HFFc6 (cell line): ENCODE measurements at places on chromosomes 16 and 17. TPM values are rescaled to one million over a fixed set of nuclear protein-coding genes. Genes with fewer than 3 reads are reported as not detected.

Gene HID1
- total RNA-seq, result 0.31 to 0.74 TPM (median 0.41 TPM) in 3 replicates

Gene HOXB6
- total RNA-seq, result not detected in 2 replicates

Gene AIPL1
- total RNA-seq, result not detected in 3 replicates

Gene ST6GALNAC1
- total RNA-seq, result not detected in 3 replicates

Gene TMEM204
- total RNA-seq, result 17.5 to 28.5 TPM (median 27.7 TPM) in 3 replicates

DNA sequence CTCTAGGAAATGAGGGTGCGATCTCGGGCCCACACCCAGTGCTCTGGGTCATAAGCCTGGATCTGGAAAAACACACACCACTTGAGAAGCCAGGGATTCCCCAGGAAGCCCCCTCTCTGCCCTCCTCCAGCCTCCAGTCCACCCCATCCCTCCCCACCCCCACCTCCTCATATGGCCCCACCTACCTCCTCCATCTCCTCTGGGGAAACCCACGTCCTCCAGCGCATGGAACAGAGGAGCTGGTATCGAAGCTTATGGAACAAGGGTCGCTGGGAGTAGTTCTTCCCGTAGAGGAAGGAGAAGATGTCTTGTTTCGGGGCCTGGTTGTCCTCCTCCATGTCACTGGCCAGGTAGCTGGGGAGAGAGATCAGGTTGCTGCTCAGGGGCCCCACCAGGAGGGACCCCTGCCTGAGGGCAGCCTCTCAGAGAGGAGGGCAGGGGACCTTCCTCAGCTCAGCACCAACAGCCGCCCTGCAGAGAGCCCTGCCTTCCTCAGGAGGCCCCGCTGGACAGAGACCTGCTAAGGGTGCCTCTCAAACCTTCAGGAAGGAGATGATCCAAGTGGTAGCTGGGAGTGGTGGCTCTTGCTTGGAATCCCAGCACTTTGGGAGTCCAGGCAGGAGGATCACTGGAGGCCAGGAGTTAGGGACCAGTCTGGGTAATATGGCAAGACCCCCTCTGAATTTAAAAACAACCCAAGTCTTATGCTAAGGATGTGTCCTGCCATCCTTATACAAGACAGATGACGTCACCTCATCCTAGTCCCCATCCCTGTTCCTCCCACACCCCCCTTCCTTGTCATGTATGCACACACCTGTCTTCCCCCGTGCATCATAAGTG lies 5.0 kb downstream of the SPDYE4 start:
- no peak overlapping the region for H3K27ac ChIP-seq
- DNase-seq, result no peak
- H3K27me3 ChIP-seq, result peaks cover 22% of the 10 kb centered on the region
- H3K36me3 ChIP-seq, result no peaks in the 10 kb centered on the region
- no peaks in the 10 kb centered on the region for H3K4me1 ChIP-seq

GRCh38 chr17:11302401-11303186 lies 61.6 kb downstream of the SHISA6 start:
- no peaks in the 10 kb centered on the region for H3K4me1 ChIP-seq
- H3K27me3 ChIP-seq, result no peaks in the 10 kb centered on the region; the same call in none of the 2 replicates
- H3K36me3 ChIP-seq, result peaks cover 8% of the 10 kb centered on the region; the same call in 1 of the 2 replicates

GRCh38 chr16:85898521-85899442 lies at the start of gene IRF8:
Gene IRF8 (plus strand): TSS chr16:85899162. CDS start chr16:85903016, 3,854 bp downstream.
- H3K27ac ChIP-seq, result no peak within 1 kb of the TSS
- no peak within 1 kb of the TSS for H3K4me3 ChIP-seq
- no peaks in the 10 kb centered on the region for H3K4me1 ChIP-seq
- no peak for DNase-seq

DNA sequence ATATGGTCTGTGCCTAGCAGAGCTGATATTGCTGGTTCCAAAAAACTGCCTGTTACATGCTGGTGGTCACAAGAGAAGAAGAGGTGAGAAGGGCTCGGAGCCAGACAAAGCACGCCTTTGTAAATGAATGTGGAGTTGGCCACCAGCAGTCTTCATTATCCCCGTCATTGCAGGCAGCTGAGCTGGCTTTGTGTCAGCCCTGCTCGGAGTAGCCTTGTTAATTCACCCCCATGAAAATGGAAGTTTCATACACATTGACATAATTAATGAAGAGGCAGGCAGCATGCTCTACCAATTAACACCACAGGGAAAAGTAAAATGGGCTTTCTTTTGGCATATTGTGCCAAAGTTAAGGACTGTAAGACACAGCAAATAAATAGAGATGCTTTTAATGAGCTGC lies 113.7 kb upstream of the RBFOX1 start:
- H3K27me3 ChIP-seq, result no peaks in the 10 kb centered on the region; the same call in 1 of the 2 replicates
- no peaks in the 10 kb centered on the region for H3K4me1 ChIP-seq
- no peak overlapping the region for H3K4me3 ChIP-seq
- peaks cover 6% of the 10 kb centered on the region for H3K36me3 ChIP-seq
